ENCODE measurements at places on chromosomes 7 and 10.

GRCh38 chr7:85554236-85555178 is 367.7 kb upstream of the SEMA3D start:
- peak; percentile 65 for DNase-seq

DNA sequence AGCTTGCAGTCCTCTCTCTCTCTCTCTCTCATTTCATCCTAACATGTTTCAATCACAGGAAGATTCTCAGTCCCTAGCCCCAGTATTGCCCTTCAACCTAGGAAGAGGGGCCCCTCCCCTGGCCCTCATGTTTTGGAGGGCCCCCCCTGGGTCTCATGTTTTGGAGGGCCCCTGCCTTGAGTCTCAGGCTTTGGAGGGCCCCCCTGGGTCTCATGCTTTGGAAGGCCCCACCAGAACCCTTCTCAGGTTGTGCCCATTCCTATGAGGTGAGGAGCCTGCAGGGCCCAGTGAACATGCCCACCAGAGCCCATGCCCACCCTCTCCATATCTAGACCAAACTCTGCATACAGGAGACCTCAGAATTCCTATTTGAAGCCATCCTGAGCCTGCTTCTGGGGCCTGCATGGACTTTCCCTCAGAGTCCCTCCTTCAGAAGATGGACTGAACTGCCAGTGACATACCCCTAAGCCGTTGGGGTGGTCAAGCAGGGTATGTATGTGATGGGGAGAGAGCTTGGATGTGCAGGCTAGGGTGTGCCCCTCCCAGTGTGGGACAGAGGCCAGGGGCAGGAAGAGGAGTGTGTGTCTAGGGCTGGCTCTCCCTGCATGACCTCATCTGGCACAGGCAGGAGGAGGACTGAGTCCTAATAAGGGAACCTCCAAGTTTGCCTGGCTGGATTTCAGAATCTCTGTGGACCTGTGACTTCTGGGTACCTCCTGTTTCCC is 8.1 kb upstream of the VDAC2 start:
- no peak for DNase-seq

- no peak for DNase-seq
These were observed 53.0 kb downstream of the SP4 start for GRCh38 chr7:21480693-21481403.

DNA sequence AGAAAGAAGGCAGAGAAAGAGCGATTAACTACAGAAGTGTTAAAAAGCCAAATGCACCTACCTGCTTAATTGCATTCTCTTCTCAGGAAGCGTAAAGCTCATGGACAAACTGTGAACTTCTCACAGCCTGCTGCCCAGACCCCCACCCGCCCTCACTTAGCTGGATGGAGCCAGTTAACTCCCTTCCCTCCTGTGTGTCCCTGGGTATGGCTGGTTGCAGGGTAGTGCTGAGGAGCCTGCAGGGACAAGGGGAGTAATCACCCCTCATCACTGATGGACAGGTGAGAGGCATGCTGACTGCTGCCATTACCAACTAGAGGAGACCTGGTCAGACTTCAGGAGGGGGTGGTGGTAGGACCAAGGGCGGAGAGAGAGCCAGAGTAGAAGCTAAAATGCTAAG is 37.5 kb downstream of the ENO4 start:
- no peak for DNase-seq

- DNase-seq: no peak
These were observed 126.0 kb upstream of the RET start for GRCh38 chr10:42950606-42951485.

Data from AG09319 (cell line).